ENCODE measurements at places on chromosomes 6 and 20.

DNA sequence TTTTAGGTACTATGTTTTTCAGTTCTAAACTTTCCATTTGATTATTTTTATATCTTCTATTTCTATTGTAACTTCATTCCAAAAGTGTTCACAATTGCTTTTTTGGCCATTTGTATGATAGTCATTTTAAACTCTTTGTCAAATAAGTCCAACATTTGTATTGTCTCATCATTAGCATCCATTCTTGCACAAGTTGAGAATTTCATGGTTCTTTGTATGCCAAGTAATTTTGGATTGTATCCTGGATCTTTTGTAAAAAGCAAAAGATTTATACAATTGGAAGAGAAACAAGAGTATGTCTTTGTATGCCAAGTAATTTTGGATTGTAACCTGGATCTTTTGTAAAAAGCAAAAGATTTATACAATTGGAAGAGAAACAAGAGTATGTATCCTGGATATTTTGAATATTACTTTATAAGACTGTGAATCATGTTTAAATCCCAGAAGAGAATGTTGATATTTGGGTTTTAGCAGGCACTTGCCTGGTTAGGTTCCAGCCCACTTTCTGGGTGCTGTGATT is 36.9 kb upstream of the NT5E start:
- DNase-seq: no peak

- no peak for DNase-seq
These were observed 15.1 kb upstream of the HIVEP2 start for GRCh38 chr6:142960098-142960497.

- DNase-seq: peak; percentile 6
These were observed 35.0 kb downstream of the FOXF2 start for GRCh38 chr6:1424306-1424927.

GRCh38 chr6:6712449-6713403 is 124.2 kb downstream of the LY86 start:
- no peak for DNase-seq

- peak; percentile 16 for DNase-seq
These were observed 151.7 kb downstream of the TMEM200A start for GRCh38 chr6:130517444-130517931.

DNA sequence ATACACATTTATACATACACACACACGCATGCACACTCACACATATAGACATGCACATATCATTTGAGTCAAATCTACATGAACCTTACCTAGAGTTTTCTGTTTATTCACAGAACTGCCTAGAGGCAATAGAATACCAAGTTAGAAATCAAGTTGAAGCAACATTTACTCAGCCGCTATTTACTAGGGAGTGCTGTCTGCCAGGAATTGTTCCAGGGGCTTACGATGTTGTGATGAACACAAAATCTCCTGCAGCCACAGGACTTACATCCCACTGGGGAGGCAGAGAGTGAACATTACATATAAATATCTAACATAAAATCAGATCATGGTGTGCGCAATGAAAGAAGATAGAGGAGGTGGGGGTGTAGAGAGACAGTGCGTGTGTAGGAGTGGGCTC is 80.4 kb downstream of the GCLC start:
- no peak for DNase-seq

DNA sequence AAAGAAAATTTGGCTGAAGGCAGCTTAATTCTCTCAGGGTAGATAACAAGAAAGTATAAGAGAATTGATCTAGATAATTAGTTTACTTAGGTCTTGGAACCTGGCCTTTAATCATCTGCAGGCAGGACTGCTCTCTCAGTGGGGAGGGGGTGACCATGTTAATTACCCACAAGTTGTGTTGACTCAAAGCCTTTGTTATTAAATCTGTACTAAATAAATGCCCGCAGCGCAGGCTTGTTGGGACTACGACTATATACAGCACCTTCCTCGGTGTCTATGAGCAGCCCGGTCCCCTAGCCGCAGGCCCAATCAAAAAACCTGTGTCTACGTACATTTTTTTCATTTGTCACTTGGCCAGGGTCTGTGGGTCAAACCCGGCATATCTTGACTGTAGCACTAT is 15.6 kb upstream of the ZNF451 start:
- DNase-seq: no peak

- DNase-seq: no peak
These were observed 115.4 kb downstream of the INSM1 start for GRCh38 chr20:20483328-20483727.

GRCh38 chr20:24816431-24816830 is 132.6 kb upstream of the CST7 start:
- DNase-seq: no peak

DNA sequence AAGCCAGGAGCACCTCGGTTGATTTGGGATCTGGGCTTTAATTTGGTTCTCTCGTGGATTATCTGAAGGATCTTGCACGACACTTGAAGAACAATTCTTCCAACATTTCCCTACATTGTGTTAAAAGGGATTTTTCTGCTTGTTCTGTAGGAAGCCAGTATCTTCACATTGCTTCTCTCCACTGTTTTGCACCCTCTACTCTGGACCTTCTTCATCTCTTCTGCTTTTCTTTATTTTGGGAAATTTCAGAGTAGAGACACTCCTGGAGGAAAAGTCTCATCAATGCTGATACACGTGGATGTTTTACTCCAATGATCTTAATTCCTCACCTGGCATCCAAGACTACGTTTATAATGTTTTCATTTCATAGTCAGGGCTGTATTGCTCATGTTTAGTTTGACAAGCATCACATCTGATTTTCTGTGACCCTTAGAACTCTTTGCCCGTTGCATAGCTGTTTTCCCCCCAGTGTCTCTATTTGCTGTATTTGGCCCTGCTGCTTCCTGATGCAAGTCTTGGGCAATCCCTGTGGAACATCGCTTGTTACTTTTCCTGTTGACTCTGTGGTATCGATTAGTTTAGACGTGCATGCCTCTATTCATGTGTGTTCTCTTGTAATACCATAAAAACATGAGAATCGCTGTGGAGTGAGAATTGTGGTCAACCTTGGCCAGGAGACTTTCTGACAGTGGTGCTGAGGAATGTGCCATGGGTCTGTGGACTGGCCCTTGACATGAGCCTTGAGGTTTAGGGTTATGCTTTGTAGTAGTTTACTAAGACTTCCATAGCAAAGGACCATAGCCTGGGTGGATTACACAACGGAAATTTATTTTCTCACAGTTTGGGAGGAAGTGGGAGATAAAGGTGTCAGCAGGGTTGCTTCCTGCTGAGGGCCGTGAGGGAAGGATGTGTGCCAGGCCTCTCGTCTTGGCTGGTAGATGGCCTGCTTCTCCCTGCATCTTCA is 12.5 kb downstream of the PLCB1 start:
- no peak for DNase-seq

GRCh38 chr6:32947552-32948465 is 5.1 kb downstream of the HLA-DMA start:
- DNase-seq: peak; percentile 67

DNA sequence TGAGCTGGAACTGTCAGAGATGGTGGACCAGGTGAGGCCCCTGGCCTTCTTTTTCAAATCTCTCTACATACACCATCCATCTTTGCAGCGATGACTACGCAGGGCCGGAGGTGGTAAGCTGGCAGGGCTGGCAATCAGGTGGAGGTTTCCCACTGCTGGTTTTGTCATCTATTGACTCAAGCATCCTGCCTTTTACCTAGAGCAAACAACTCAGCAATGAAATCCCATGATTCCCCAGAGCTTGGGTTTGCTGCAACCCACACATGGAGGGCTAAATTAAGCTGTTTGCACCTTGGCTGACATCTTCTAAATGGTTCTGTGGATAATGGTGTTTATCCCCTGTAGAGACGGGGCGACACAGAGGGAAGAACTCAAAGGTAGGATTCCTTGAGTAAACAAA is 170.2 kb downstream of the SCP2D1 start:
- DNase-seq: no peak

GRCh38 chr6:98920904-98921431 is 26.8 kb downstream of the FBXL4 start:
- DNase-seq: no peak

GRCh38 chr6:112603726-112604125 is 256.6 kb downstream of the RFPL4B start:
- DNase-seq: no peak

GRCh38 chr6:6516666-6517458 is 71.7 kb upstream of the LY86 start:
- no peak for DNase-seq

GRCh38 chr6:157586088-157586414 is 205.1 kb downstream of the ZDHHC14 start:
- DNase-seq: no peak

DNA sequence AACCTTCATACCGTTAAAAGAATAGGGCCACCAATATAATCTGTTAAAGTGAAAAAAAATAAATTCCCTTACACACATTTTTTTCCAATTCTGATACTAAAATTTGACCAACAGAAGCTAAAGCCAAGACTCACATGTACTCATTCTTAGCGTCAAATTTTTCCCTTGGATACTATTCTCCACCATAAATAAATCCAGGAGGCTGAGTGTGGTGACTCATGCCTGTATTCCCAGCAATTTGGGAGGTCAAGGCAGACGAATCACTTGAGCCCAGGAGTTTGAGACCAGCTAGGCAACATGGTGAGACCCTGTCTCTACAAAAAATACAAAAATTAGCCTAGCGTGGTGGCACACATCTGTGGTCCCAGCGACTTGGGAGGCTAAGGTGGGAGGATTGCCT is 43.9 kb downstream of the SCML4 start:
- DNase-seq: no peak

DNA sequence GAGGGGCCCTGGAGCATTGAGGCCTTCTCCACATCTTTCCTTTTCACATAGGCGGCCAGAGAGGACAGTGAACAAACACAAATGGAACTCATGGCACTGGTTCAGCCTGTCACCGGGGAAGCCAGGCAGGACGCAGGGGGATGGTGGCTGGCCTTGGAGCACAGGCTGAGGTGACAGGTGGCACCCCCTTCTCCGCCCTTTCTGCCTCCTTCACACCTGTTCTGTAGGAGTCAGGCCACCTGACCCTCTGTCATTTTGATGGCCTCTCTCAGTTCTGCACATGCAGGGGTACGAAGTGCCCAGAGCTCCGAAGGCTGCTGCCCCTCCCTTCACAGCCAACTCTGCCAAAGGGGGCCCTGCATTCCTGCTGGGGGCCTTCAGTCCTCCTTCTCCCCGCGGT is 60.8 kb downstream of the CD40 start:
- DNase-seq: no peak

- no peak for DNase-seq
These were observed 18.2 kb downstream of the LINC00237 start for GRCh38 chr20:21087862-21088540.

DNA sequence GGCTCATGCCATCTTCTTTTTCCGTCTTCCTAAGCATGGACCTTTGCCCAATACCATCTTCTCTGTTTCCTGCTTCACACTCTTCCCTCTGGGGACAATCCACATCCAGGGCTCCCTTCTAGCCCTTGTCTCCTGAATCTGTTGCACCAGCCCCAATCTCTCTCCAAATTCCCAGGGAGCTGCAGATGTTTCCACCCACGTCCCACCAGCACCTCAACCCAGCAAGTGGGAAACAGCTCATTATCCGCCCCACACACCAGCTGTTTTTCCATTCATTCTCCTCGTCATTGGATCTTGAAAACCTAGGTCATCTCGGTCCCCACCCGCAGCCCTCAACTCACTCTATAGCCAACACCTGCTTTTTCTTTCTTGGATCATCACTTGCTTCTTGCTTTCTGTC is 185.0 kb upstream of the CDYL start:
- DNase-seq: no peak

DNA sequence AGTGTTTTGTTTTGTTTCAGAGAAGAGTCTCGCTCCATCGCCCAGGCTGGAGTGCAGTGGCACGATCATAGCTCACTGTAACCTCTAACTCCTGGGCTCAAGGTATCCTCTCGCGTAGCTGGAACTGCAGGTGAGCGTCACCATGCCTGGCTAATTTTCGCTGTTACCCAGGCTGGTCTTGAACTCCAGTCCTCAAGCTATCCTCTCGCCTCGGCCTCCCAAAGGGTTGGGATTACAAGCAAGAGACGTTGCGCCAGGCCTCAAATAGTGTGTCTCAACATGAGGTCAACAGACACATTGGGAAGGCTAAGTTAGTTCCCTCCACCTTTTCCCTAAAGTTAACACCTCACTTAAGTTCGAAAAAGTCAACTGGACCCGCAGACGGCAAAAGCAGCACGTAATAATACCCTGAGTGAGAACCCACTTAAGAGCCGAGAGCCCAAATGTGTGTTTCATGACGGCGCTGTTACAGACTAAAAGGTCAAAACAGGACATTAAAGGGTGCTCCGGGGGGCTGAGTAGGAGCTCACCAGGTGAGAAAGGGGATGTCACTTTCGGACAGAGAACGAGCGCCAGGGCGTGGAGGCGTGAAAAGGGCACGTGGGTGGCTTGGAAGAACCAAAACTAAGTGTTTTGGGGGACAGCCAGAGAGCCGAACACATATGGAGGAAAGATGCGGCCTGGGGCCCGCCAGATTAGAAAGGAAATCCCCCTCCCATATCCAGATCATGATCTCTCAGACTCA is 499 bp downstream of the TTI1 start:
- DNase-seq: no peak

DNA sequence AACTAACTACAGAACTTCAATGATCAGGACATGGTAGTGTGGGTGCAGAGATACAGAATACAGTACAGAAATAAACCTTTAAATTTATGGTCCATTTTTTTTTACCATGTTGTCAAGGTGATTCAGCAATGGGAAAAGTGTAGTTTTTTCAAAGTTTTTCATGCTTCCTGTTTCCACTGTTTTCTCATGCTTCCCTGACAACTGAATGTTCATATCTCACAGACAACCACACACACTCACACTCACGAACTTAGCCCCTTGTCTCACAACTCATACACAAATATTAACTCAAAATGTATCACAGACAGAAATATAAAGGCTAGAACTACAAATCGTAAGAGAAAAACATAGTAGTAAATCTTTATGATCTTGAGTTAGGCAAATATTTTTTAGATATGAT is 232.6 kb upstream of the CDYL start:
- DNase-seq: no peak

GRCh38 chr6:9428421-9429172 is 986.3 kb downstream of the TFAP2A start:
- no peak for DNase-seq

GRCh38 chr6:139819776-139820175 is 445.3 kb upstream of the CITED2 start:
- no peak for DNase-seq

- DNase-seq: no peak
These were observed 96.8 kb downstream of the PREX1 start for GRCh38 chr20:48730977-48731376.

DNA sequence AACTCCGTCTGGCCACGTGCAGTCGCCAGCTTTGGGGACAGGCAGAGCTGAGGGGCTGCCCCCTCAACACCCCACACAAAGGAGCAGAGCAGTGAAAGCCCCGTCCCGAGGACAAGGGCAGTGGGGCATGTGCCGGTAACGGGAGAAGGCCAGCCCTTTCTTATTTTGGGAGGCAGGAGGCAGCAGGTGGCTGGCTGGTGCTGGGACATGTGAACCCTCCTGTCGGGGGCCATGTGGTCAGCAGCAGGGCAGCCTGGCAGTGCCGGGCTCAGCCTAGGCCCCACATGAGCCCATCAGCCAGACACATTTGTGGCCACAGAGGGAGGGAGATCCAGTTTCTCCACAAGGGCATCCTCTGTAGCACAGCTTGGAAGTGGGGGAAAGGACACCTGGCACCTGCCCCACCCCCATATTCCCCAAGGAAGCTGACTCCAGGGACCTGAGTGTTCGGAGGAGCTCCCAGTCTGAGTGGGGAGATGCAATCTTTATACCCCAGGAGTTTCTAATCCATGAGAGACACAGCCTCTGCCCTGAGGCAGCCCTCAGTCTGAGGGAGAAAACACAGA is 137.6 kb downstream of the MRPL14 start:
- peak; percentile 14 for DNase-seq

- no peak for DNase-seq
These were observed 2.3 kb downstream of the CD2AP start for GRCh38 chr6:47479874-47480273.

Data from NCI-H526 (cell line).